ENCODE measurements at places on chromosomes 12 and 14.

DNA sequence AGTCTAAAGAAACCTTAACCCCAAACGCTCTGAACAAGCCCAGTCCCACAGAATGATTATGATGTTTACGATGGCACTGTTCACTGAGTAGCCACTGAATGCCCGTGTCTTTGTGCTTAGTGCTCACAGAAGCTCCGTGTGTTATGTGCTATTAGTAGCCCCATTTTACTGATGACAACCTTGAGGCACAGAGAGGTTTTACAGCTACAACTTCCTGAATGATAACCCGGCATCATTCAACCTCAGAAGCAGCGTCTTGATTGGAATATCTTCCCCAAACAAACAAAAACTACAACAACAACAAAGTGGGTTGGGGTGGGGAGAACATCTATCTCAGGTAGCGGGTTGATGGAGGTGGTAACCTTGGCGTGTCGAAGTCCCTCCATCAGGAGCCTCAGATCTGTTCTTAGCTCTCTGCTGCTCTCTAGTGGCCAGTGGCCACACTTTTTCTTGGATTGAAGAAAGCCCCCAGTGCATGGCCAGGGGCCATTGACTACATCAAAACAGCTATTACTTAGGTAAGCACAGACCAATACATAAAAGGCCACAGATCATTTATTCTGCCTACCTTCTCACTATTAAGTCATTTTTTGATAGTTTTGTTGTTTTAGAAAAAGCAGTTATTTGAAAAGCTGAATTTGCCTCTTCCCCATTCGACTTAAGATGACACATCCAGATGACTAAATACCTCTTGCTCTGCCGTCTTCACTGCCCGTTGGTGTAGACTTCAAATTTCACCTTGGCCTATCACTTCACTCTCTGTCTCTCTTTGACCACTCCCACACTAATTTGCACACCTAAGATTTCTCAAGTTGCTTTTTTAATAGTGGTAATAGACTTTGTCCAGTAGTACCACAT is 376.9 kb downstream of the GALC start:
- DNase-seq: no peak

DNA sequence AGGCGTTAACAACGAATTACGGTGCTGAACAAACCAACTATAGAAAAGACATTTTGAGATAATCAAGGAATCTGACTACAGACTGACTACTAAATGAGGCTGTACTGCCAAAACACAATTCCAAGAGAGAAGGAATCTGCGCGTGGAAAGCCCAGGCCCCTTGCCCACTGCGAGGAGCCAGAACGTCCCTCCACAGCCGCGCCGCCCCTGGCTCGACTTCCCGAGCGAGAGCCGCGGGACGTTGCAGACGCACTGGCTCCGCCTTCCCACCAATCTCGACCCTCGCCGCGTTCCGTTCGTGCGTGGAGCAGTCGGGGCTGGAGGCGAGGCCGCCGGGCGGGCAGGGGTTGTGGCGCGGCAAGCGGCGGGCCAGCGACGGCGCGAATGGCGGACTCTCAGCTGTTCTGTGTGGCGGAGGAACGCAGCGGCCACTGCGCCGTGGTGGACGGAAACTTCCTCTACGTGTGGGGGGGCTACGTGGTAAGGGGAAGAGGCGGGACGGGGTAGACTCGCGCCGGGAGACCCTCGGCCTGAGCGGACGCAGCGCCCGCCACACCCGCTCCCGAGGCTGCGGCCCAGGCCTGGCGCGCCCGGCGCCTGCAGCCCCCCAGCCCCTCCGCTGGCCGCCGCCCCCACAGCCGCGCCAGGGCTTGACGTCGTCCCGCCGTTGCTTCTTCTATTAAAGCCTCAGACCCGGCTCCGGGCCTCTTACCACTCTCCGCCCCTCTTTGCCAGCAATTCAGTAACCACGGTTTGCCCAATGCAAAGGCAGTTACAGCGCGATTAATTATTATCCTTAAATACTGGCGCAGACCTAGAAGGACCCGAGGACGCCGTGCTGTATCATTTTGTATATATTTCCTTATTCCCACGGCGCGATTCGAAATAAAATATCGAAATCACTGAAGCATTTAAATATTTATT is at the start of gene KLHDC1:
Gene KLHDC1, plus strand, starts transcription at position 310 of the 924 bp plus-strand sequence. Its CDS starts 75 bp downstream, at position 385.
- DNase-seq: peak; percentile 58

DNA sequence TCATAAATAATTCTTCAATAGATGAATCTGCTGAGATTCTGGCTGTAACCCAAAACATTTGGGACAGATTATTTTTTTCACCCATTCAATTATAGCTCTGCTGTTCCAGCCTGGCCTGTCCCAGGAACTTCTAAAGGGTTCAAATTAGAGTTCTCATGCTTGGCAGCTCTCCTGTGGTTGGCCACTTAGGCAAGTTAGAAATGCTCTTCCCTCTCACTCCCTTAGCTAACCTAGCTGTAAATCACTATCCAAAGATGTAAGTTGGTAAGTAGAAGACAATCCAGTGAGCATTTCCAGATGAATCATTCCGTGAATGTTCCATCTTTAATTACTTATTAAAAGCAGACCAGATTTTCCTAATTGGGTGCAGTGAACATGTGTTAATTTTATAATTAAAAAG is 760.4 kb upstream of the TBX3 start:
- DNase-seq: no peak

DNA sequence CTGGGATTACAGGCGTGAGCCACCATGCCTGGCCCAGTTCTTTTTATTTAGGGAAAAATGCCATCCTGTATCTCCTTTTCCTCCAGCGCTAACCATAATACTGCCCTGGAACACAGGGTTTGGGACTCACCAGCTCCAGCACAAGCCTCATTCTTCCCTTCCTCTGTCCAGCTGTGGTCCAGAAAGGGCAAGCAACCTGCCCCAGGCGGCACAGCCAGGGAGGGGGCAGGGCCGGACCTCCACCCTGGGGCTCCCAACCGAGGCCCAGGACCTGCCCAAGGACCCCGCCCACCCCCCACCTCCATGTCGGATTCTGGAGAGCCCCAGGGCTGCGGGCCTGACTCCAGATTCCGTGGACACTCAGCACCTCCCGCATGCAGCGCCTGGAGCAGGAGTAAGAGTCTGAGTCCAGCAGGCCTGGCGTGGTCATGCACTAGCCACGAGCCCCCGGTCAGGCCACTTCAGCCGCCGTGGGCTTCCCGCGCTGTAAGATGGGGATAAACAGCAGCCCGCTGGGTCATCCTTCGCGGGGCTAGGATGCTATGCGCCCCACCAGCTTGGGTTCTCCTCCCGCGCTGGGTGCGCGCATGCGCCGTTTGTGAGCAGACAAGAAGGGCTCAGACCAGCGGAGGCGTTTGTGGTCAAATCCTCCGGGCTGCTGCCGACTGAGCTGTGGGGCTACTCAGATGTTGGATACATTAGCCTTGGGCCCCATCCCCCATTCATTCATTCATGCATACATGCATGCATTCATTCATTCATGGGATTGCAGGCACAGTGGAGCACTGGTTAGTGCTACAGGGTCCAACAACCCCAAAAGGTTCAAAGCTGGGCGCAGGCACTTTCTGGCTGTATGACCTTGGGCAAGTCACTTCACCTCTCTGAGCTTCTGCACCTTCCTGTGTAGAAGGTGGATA is 16.3 kb downstream of the TMEM119 start:
- no peak for DNase-seq

DNA sequence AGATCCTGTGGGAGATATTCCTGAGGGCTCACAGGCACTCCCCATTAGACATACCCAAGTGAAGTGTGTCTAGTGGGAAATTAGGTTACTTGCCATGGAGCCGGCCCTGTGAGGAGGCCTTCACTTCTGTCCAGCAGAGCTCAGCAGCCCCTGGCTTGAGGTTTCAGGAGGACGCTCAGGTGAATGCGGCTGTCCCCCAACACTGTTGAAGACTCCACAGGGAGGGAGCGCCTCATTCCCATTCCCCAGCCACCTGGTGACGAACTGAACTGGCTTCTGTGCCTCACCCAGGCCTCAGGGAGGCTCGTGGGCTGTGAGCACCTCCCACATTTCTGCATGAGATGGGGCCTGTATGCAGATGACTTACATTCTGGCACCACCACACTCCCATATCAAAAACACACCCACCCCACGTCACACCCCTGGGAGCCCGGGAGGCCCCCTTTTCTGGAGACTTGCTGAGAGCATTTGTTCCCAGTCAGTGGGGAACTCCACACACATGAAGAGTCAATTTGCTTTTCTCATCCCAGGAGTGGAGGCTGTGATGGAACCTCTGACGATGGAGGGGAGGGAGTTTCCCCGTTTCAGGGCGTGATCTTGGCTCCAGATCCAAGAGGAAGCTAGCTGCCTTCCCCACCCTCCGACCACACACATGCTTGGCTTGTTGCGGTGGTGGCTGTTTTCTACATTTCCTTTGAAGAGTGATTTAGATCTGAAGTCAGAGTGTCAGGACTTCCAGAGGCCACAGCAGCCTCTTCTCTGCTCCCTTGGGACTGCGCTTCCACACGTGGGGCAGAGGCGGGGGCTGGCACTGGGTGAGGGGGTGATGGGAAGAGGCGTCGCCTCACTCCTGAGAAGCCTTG is 120.7 kb downstream of the ADGRD1 start:
- DNase-seq: peak; percentile 28

GRCh38 chr14:69049675-69050074 is 70.6 kb upstream of the ACTN1 start:
- no peak for DNase-seq
